K562 (cell line): ENCODE measurements at places on chromosomes 6 and 20.
A peak's percentile ranks its signal among the peaks of the same experiment; 100 is the strongest.

GRCh38 chr20:61560361-61560853 lies 308.3 kb downstream of the CDH4 start:
- DNase-seq, result peak; percentile 57

DNA sequence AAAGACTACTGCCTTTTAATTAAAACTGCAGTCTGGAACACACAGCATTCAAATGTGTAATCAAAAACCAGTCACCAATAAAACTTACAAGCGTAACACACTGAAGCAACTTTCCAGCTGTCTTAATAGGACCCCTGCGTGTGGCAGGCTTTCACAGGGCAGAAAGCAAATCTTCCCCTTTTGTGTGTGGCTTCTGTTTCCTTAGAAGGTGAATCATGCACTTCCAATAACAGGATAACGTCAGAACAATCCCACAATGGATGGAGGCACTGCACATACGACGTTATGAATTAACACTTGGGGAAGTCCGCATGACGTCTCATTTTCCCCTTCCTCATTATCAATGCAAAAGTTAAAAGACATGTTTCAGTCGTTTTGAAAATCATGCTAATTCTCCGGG lies 44.8 kb downstream of the INSM1 start:
- DNase-seq, result no peak

- DNase-seq, result peak; percentile 66
Measured at GRCh38 chr6:2917065-2917464, 14.0 kb upstream of the SERPINB9 start.

DNA sequence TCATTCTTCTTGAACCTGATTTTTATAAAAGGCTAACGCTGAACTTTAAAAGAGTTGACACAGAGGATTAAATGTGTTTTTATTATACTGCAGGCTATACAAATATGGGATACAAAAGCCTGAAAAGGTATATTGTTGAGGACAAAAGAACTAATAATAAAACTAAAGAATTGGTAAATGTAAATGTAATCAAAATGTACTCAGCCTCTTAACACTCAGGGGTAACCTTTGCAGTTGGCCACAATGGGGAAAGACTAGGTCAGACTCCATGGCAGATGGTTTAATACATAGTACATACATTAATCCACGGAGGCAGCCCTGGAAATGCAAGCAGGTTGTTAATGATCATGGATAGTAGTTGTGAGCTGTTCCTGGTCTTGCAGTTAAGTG lies 57.5 kb downstream of the SOBP start:
- no peak for DNase-seq

DNA sequence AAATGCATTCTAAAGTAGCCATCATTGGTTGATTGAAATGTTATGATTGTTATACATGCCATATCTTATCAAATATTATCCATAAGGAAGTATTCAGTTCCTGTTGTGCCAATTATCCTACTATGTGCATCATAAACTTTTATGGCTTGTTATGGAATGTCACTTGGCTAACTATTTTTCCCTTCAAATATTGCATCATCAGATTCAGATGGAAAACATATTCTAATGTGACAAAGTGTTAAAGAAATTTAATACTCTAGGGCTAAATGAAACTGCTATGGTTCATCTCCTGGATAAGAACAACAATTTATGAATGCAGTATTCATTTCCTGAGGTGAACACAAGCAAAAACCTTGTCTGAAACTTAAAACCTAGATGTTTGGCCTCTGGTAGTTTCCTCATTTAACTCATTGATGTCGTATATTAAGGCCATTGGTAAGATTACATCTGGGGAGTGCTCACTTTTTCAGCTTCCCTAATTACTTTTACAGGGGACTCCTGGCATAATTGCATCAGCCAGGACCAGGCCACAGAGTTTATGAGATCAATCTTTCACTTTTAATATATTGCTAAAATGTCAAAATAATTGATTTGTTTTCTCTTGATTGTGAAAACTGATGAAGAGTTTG lies 134.9 kb upstream of the CEP162 start:
- no peak for DNase-seq

DNA sequence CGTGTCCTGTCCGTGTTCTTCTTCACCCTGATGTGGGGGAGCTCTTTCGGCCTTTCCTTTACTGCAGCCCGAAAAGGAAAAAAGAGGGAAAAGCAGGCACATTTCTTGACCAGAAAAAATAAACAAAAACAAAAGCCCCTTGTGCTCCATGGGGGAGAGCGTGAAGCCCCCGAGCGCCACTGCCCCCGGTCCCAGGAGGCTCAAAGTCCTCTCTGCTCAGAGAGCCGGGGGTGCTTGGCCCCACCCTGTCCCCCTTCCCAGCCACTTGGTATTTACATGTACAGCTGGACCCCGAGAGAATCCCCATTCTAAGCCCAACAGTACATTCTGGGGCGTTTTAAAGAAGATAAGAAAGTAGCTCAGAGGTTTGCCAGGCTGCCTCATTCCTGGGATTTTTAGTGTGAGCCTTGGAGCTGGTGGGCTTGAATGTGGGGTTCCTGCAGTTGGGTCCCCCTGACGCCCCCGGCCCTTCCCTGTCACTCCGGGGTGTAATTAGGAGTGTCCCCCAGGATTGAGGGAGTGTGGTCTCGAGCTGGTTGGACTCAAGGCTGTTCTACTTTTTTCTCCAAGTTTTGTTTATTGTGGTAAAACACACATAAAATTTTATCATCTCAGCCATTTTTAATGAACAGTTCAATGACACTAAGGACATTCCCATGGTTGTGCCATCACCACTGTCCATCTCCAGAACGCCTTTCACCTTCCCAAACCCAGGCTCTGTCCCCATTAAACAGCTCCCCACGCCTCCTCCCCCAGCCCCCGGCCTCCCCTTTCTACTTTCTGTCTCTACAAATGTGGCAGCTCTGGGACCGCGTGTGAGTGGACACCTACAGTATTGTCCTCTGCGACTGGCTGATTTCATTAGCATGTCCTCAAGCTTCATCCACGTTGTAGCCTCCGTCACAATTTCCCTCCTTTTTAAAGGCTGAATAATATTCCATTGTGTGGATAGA lies 55.7 kb upstream of the BHLHE23 start:
- DNase-seq, result no peak

DNA sequence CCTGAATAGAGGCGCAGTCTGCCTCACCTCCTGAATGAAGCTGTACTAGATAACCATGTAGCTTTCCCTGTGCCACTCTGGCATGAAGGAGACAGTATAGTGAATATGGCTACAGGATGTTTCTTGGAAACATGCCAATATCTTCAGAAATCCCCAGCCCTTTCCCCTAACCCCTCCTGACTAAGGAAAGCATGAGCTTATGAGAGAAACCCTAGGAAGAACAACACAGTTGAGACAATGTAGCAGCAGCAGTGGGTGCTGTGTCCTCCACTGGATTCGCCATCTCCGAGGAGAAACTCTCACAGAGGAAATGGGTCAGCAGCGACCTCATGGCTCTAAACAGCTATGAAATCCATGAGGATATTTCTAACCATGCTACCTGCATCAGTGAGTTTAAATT lies 6.7 kb downstream of the HLA-DQA1 start:
- no peak for DNase-seq

- no peak for DNase-seq
Measured at GRCh38 chr6:139522511-139523220, 148.2 kb upstream of the CITED2 start.

DNA sequence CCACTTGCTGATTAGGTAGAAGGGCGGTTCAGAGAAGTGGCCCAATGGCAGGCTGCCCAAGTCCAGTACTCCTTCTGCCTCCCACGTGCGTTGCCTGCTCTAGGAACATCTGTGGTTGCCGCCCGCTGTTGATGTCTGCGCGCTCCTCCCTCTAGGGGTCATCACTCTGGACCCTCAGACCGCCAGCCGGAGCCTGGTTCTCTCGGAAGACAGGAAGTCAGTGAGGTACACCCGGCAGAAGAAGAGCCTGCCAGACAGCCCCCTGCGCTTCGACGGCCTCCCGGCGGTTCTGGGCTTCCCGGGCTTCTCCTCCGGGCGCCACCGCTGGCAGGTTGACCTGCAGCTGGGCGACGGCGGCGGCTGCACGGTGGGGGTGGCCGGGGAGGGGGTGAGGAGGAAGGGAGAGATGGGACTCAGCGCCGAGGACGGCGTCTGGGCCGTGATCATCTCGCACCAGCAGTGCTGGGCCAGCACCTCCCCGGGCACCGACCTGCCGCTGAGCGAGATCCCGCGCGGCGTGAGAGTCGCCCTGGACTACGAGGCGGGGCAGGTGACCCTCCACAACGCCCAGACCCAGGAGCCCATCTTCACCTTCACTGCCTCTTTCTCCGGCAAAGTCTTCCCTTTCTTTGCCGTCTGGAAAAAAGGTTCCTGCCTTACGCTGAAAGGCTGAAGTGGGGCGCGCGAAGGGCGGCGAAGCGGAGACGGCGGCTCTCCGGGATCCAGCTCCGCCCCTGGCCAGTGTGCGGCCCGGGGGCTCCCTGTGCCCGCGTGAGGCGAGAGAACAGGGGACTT lies 8.5 kb downstream of the TRIM15 start:
- no peak for DNase-seq

- DNase-seq, result no peak
Measured at GRCh38 chr6:142002825-142003405, 129.8 kb upstream of the GJE1 start.

DNA sequence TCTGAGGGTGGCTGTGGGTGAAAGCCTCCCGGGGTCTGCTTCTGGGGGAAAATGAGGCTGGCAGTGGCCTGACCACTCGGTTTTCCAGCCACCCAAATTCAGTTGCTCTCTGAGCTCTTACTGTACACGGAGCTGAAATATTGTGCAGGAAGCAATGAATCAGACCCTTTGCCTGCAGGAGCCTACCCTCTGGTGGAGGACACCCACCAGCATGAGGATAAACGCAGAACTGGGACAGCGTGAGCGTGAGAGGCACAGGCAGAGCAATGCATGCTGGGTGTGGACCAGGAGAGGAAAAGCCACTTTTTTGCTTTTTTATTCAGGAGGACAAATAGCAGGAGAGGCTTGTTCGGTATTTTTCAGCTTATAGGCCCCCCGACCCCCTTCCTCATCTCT lies 298.0 kb downstream of the QKI start:
- no peak for DNase-seq

DNA sequence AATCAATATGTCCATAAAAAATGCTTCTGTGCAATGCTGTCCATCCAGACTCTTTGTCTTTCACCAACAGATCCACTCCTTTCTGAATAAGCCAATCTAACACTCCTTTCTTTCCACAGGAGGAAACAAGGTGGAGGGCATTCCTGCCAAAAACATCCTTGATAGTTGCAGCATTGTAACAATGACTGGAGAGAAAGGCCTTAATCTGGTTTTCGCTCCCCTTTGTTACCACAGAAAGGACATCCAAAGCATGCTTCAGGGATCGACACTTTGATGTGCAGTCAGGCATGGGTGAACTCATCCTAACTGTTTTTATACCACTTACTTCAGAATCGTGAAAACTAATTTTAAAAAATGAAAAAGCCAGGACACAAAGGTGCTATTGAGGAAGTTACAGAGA lies 7.4 kb downstream of the IBTK start:
- no peak for DNase-seq

- DNase-seq, result no peak
Measured at GRCh38 chr6:2560917-2561698, 189.6 kb downstream of the MYLK4 start.

- DNase-seq, result no peak
Measured at GRCh38 chr6:81772741-81773140, 20.3 kb upstream of the TENT5A start.

DNA sequence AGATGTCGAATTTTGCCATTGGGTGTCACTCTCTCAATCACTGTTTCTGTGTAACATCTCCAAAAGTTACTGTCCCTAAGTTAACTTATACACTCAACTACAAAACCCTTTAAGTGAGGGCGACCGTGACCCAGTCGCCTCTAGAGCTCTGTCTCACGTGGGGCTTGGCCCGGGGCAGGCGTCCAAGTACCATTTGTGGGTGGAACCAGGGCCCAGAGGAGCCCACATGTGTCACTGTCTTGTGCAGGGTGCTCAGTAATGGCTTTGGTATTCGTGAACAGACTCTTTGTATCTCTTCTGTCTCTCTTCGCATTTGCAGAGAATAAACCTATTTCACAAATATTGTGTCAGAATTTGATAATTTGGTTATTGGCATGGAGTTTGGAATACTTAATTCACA lies 109.9 kb upstream of the THBS2 start:
- no peak for DNase-seq

DNA sequence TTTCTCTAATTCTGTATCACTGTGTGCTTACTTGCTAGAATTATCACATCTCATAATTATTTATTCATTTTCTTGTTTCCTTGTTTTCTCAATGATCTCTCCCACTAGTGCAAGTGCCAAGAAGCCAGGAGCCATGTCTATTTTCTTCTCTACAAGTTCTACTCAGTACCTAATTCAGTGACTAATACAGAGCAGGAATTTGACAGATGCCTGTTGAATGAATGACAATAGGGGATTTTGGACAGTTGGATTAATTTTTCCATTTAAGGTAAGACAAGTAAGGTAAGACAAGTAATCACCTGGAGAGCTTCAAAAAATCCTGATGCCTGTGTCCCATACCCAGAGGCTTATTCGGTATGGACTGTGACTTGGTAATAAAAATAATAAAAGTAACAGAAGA lies 81.0 kb downstream of the EDN1 start:
- no peak for DNase-seq

DNA sequence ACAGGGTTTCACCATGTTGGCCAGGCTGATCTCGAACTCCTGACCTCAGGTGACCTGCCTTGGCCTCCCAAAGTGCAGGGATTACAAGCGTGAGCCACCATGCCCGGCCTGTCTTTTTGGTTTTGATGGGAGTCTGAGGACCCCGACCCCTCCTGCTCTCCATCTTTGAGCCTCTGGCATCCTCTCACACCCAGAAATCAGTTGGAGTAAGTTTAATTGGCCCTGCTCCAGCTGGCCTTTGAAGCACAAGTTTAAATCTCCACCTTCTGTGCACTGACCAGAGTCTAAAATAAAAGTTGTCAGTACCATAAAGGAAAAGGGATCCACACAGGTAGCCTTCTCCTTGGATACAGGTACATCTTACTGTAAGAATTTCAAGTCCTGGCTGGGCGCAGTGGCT lies 15.9 kb upstream of the C20orf144 start:
- DNase-seq, result no peak

GRCh38 chr20:34536798-34537394 lies 20.7 kb downstream of the DYNLRB1 start:
- DNase-seq, result no peak

- no peak for DNase-seq
Measured at GRCh38 chr6:38427492-38428210, 212.1 kb downstream of the BTBD9 start.

DNA sequence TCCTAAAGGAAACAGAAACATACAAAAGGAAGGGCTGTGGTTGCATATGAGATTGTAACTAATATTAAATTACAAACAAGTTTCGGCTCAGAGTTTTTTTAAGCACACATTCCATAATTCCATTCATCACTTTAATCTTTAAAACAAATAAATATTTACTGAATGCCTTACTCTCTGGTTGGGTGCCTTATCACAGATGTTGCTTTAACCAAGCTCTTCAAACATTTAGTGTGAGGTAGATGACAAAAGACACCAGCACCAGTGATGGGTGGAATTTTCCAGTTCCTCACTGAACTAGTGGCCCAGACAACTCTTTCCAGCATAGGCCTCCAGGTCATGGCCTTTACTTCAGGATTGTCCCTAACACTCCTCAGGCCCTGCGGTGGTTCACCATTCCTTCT lies 58.7 kb downstream of the ARHGAP18 start:
- no peak for DNase-seq
